ENCODE measurements at places on chromosomes 13 and 19.

DNA sequence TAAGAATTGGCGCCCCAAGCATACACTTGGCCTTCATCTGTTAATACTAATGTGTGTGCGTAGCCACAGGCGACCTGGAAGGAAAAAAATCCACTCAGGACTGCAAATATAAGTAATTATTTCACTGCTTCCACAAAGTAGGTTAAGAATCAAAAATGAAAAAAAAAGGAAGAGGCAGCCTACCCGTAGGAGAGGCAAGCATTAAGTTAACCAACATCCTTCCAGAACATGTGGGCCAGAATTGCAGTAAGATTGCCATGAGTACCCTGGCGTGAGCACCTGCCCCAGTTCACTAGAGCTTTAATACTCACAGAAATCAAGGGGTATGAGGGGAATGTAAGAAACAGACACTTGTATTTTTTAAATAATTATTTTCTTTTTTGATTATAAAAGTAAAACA lies 22.2 kb downstream of the RCBTB2 start:
- no peak for DNase-seq

DNA sequence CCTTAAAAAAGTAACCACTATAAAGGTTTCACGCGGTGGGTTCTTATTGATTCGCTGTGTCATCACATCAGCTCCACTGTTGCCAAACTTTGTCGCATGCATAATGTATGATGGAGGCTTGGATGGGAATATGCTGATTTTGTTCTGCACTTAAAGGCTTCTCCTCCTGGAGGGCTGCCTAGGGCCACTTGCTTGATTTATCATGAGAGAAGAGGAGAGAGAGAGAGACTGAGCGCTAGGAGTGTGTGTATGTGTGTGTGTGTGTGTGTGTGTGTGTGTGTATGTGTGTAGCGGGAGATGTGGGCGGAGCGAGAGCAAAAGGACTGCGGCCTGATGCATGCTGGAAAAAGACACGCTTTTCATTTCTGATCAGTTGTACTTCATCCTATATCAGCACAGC lies 30.6 kb downstream of the FGF9 start:
- no peak for DNase-seq

DNA sequence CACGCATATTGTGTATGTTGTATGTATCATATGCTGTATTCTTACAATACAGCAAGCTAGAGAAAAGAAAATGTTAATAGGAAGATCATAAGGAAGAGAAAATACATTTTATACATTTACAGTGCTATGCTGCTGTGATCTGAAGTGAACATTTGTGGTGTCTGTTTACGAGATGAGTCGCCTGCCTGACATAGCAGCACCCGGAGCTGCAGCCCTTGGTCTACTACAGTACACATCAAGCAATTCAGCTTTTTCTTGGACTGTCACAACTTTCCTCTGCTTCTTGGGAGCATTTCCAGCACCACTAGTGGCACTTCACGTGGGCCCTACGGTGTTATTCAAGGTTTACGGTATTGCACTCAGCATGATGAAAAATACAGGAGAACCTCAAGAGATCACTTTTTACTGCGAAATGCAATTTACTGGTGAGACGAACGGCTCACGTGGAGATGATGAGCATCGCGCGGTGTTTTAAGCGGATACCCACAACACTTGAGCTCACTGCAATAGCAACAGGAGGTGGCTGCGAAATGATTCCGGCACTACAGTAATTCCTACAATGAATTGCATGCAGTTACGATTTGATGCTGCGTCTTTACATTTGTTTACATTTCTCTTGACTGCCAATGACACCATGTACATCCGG lies 308.4 kb downstream of the FGF9 start:
- no peak for DNase-seq

- no peak for DNase-seq
These were observed 7.3 kb upstream of the STRN4 start for GRCh38 chr19:46753420-46754155.

GRCh38 chr19:35449359-35450043 lies 1.4 kb downstream of the FFAR2 start:
- DNase-seq: no peak

- no peak for DNase-seq
These were observed 1.5 kb downstream of the ILF3 start for GRCh38 chr19:10655457-10656312.

DNA sequence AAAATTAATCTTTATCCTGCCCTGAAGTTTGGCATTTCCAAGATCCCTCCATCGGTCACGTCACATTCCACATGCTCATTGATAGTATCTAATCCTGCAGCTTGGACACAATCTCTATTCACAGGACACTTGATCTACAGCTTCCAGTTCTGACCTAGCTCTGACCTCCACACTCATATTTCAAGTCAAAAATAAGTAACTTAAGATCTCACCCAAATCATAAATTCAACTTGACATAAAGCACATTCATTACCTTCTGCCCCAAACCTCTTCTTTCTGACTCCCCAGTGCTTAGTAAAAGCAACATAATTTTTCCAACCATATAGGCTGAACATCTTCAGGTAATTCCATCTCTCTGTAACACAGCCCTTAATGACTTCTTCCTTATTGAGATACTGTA lies 880.2 kb downstream of the PCDH9 start:
- no peak for DNase-seq

Measured in epithelial cell of proximal tubule (primary cell).